K562 (cell line): ENCODE measurements at places on chromosomes 7 and 10.

DNA sequence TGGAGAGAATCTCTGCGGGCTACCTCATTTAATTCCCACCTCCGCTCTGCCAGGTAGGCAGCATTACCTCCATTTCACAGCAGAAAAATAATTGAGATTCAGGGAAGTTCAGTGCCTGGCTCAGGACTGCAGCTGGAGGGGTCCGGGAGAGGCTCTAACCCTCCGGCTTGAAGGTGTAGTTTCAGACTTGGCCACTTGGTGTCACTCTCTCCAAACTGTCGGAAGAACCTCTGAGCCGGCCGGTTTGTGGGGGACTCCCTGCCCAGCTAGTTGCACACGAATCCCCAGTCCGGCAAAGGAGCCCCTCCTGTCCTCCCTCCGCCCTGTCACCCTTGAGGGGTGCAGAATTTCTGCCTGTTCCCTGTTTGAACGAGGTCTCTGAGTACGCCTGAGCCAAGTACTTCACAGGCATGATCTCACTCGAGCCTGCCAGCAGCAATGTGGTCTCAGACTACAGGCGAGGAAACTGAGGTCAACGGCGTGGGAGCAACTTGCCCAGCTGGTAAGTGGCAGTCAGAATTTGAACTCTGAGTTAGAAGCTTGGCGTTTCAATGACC, 144.7 kb upstream of the ZNF716 start:
- DNase-seq: peak; percentile 37

DNA sequence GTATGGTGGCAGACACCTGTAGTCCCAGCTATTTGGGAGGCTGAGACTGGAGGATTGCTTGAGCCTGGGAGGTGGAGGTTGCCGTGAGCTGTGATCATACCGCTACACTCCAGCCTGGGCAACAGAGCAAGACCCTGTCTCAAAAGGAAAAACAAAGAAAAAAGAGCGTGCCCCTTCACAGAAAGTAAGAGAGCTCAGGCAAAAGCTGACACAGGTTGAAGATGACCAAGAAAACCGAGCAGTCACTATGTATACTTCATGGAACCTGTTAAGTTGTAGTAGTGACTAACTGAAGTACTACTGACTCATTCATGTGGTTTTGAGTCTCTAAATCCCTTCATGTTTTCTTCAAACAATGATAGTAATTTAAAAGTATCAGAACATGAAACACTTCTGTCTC, 1.2 kb upstream of the PRRT4 start:
- DNase-seq: no peak

DNA sequence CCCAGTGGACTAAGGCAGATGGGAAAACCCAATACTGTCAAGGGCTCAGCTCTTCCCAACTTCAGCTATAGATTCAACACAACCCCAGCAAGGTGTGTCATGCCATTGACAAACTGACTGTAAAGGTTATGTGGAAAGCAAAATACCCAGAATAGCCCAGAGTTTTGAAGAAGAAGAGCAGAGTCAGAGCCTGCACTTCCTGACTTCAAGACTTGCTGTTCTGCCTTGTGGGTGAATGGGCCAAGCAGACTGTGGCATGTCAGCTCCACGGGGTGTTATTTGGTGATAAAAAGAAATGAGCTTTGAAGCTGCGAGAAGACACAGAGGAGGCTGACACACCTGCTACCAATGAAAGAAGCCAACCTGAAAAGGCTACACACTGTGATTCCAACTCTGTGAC, 89.7 kb downstream of the NKX6-2 start:
- no peak for DNase-seq

GRCh38 chr7:95927756-95928155, 155.4 kb downstream of the DYNC1I1 start:
- no peak for DNase-seq

DNA sequence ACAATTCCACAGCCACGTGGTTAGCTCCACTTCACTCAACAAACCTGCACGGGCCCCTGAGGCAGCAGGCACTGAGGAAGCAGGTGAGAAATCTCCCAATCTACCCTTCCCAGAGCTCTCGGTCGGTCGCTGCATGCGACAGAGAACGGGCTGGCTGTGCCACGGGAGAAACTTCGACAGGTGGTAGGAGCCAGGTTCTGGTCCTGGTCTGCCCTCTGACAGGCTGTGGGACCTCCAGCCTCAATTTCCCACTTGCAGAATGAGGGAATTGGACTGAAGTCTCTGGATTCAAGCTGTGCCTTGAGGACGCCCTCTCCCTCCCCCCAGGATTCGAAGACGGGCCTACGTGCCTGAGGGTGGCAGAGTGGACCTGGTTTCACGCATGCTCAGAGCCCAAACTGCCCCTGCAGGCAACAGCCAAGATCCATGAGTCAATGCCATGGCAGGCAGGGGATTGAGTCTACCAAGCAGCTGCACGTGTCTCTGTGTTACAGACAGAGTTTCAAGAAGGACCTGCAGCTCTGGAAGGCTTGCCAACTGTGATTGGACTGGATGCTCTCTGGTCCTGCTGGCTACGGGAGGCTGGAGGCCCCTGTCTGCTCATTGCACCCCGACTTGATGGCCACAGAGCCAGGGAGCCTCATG, 215.0 kb downstream of the USP6NL start:
- no peak for DNase-seq

DNA sequence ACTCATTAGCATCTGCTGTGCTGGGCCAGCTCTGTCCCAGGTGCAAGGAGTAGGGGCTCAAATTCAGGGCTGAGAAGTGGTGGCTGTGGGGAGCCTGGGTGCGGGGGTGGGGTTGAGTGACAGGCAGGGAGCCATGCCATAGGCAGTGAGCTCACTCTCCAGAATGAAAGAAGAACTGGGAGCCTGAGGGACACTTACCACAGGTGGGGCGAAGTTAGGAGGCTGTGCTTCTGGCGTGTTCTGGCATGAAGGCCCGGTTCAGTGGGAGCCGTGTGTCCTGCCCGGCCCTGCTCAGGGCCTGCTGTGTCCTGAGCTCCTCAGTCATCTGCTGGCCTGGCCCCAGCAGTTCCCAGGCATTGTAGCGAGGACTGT, 62.5 kb downstream of the MKI67 start:
- DNase-seq: no peak

GRCh38 chr10:91684841-91685240, 52.0 kb upstream of the PPP1R3C start:
- no peak for DNase-seq

DNA sequence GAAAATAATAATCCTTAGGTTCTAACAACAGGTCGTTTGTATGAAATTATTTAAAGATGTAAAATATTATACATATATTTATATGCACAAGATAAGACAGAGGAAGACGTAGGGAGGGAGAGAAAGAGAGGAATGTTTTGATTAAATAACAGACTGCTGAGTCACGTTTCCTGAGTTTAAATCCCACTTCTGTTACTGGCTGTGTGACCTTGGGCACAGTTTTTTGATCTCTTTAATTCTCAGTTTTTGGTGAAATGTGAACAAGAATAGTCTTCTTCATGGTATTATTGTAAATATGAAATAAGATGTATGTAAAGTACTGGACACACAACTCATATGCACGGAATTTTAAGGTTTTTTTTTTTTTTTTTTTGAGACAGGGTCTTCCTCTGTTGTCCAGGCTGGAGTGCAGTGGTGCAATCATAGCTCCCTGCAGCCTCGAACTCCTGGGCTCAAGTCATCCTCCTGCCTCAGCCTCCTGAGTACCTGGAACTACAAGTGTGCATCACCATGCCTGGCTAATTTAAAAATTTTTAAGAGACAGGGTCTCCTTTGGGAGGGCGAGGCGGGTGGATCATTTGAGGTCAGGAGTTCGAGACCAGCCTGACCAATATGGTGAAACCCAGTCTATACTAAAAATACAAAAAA, 42.6 kb downstream of the BAMBI start:
- DNase-seq: no peak

DNA sequence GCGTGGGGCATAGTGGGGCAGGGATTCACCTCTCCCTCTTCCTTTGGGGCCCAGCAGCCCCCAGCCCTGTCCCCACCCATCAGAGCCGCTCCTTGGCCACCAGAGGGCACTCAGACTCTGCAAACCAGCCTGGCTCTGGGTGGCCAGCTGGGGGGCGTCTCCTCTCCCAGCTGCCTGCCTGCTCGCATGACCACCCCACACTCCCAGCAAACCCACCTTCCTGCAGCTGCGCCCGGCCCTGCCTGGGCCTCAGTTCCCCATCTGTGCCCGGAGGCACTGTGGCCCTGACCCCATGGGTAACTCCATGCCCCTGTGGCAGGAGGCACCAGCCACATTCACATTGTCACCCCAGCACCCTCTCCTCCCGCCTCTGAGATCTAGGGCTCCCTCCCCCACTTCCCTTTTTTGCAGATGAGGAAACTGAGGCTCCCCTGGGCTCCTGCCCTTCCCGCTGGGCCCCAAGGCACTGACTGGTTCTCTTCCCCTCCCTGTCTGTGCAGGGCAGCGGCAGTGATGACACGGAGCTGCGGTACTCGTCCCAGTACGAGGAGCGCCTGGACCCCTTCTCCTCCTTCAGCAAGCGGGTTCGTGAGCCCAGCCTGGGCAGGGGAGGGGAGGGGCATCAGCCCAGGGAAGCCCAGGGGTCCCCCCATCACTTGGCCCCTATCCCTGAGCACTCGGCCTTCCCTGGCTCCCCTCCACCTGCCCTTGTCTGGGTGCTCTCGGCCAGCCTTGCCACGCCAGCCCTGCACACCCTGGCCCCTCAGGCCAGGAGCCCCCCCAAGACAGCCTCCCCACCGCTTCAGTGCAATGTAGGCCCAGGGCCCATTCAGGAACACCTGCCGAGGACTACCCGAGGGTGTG, 6.9 kb upstream of the SH2B2 start:
- peak; percentile 87 for DNase-seq
